ENCODE measurements at places on chromosomes 12 and 14.

DNA sequence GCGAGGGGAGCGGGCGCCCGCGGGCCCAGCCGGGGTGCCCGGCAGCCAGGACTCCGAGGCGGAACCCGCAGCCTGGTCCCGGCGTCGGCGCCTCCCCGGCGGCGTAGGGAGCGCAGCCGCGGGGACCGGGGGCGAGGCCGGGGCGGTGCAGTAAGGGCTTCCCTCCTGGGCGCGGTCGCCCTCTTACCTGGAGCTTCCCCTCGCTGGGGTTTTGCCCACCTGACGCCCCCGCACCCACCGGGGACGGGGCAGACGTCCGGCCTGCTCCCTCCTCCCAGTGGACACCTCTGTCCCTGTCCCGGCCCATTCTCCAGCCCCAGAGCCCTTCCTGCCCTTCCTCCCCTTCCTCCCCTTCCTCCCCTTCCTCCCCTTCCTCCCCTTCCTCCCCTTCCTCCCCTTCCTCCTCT, 413 bp upstream of the TUBA1C start:
- peak; percentile 32 for DNase-seq

GRCh38 chr12:617304-617915, 45.8 kb downstream of the NINJ2 start:
- DNase-seq = no peak

- DNase-seq = no peak
Observed at GRCh38 chr14:105864116-105864515, 337.7 kb downstream of the TMEM121 start.

GRCh38 chr12:4311776-4312175, 9.2 kb upstream of the TIGAR start:
- no peak for DNase-seq

DNA sequence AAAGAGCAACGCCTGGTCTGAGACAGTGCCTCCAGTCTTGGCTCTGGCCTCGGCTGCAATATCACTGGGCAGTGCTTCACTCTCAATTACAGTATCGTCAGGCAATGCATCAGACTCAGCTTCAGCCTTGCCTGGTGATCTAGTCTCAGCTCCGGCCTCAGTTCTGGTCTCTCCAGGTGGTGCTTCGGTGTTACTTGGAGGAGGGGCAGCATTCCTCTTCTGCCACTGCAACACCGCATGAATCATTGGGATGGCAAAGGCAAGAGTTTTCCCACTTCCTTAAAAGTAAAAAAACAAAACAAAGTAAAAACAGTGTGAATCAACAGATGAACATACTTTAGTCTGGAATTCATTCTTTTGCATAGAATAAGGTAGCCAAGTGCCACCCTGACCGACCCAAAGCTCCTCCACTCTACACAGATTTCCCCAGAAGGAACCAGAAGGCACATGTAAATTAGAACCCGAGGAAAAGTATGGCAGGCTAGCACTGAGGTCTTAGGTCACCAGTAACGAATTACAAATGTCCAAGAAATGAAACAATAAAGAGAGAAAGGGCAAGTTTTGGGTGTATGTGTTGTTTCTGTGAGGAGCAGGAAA, 18.6 kb downstream of the DDX24 start:
- no peak for DNase-seq

GRCh38 chr14:101875727-101876554, 88.4 kb upstream of the DYNC1H1 start:
- DNase-seq = no peak

- DNase-seq = no peak
Observed at GRCh38 chr12:113214895-113215400, 6.3 kb upstream of the TPCN1 start.

GRCh38 chr12:6925239-6925539, 2.6 kb upstream of the ATN1 start:
- DNase-seq = no peak

GRCh38 chr12:41903014-41903708, 241.5 kb downstream of the GXYLT1 start:
- DNase-seq = no peak

- DNase-seq = no peak
Observed at GRCh38 chr14:61153431-61153830, 127.7 kb downstream of the TMEM30B start.

DNA sequence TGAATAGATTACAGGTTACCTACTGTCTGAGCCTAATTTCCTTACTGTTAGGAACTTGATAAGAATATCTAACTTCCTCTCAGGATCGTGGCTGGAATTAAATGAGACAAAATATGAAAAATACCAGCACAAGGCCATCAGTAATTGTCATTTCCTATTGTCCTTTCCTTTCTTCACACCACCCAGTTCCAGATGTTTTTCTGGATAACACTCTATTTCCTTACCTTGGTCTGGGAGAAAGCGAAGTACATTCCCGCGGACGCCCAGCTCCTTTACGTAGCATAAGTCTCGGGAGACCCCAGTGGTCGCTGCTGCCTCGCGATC, 376 bp downstream of the GDF3 start:
- no peak for DNase-seq

DNA sequence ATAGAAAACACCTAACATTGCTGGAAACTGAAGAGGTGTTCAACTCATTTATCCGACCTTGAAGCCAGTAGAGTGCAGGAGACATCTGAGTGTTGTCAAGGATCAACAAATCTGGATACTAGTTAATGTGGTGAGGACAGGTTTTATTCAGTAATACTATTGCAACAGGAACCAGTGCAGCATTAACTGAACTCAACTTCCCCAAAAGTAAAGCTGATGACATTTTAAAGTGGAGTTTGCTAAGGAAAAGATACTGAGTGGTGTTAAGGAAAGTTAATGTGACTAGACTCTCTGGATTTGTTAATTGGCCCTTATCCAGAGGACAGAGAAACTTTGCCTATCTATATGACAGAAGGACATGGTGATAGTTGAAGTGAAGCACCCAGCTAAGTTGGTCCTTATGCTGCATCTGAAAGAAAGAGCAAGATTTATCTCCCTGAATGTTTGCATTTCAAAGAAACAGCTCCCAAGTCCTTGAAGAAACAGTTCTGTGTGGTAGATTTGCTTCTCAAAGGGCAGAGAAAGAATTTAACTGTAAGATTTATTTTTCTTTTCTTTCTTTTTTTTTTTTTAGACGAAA, 1.2 kb upstream of the CLEC7A start:
- DNase-seq = no peak

GRCh38 chr14:59265808-59266207, 77.3 kb downstream of the DAAM1 start:
- no peak for DNase-seq

DNA sequence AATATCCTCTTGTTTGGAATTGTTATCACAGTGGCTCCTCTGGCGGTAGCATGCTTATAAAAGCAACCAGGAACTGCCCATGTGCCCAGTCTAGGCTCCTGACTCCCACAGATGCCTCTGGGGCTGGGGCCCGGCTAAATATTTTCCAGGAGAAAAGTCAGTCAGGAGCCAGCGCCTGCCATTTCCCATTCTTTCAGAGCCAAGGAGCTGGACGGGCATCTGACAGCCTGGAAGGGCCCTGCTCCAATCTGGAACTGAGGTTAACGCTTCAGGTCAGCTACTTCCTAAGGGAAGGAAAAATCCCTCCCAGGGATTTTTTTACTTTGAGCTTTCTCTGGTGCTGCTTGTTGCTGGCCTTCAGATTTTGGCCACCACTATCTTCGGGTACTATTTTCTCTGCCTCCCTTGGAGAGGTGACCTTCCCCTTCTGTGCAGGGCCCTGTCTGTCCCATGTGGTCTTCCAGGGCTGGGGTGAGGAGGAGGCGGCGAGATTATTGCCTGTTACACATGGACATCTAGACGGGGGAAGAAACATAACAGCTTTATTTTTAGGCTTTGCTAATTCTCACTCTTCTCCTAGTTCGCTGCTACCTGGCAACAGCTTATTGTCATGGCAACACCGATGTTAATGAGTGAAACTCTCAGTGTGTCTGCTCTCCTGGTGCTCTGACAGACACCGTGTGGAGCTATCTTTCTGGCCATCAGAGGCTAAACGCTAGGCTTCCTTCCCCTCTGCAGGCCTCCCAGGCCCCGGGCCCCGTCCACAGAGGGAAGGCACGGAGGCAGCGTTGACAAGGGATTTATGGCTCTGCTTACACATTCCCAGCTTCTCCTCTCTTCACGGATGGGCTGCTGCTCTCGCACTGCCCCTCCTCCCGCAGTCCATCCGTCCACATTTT, 160.4 kb downstream of the CACNA1C start:
- DNase-seq = no peak

GRCh38 chr12:83074358-83074894, 387.7 kb downstream of the TMTC2 start:
- DNase-seq = no peak

DNA sequence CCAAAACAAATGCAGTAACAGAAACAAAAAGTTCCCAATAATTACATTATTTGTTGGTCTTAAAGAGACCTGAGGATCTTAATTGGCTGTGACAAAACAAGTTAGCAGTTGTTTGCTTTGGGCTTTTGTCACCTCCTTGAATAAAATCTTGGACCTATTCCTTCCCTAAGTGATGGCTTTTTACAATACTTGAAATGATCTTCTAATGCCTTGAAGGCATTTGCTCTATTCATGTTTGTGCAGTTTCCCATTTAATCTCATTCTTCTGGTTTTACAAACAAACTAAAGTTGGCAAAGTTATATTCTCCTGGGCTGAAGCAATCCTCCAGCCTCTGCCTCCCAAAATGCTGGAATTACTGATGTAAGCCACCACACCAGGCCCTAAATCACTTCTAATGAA, 98.8 kb downstream of the OSBPL8 start:
- DNase-seq = no peak

- DNase-seq = peak; percentile 37
Observed at GRCh38 chr14:22071006-22071405, 397.4 kb upstream of the OR4E1 start.

DNA sequence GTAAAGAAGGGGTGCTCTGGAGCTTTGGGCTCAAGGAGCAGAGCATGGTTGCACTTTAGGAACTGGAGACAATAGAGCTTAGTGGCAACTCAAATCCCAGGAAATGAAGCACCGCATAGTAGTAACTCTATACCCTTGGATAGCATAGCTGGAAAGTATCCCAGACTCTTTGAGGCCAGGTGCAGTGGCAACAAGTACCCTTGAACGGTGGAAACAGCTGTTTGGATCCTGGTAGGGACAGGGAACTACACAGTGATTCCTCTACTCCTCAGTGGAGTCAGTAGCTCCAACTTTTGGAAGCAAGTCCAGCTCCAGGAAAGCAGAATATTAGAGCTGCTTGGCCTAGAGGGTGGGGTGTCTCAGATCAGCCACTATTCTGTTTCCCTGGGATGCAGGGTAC, 129.0 kb upstream of the WSCD2 start:
- no peak for DNase-seq

DNA sequence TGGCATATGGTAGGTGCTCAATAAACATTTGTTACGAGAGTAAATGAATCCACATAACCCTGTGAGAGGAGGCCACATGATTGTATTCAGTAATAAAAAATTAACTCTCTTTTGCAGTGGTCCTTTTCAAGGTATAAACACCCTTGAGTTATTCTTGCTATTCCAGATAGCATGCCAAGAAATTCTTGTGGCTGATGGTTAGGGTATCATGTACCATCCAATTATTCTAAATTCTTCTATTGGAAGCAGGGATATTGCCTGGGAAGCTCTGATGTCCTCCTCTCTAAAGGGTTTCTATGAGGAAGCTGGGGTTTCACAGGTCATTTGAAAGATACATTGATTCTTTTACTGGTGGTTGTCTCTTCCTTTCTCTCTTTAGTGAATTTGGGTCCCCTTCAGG, 10.1 kb downstream of the AKAP6 start:
- DNase-seq = no peak

GRCh38 chr12:50200552-50201273, 33.5 kb upstream of the CERS5 start:
- DNase-seq = no peak

DNA sequence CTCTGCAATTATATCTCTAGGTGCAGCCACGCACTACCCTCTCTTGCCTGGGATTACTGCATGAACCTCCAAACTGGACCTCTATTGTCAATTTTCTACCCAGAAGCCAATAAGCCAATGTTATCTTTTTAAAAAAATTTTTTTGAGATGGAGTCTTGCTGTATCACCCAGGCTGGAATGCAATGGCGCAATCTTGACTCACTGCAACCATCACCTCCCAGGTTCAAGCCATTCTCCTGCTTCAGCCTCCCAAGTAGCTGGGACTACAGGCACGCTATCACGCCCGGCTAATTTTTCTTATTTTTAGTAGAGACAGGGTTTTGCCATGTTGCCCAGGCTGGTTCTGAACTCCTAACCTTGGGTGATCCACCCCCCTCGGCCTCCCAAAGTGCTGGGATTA, 11.2 kb upstream of the PXN start:
- no peak for DNase-seq

DNA sequence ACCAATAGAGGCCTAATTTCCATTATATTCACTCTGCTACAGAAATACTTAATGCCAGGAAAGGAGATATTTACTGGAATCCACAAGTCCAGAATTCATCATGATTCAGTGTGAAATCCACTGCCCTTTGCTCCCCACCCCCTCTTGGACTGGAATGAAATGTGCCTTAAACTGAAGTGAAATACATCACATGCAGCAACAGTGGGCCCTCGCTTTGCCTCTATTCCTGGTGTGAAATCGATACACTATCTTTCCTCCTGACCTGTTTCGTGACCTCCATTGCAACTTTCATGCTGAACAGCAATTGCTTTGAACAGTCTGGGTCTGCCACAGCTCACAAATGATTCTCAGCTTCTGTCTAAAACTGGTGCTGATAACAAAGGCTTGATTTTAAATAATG, 100.6 kb downstream of the NPAS3 start:
- no peak for DNase-seq

- DNase-seq = no peak
Observed at GRCh38 chr12:15179672-15180071, 41.5 kb downstream of the RERG start.

GRCh38 chr14:59465316-59466135, at the start of gene GPR135:
GPR135 (minus strand) TSS chr14:59465380; CDS start chr14:59465226, 154 bp downstream.
- peak; percentile 19 for DNase-seq

GRCh38 chr12:8156845-8157244, at the start of gene ZNF705A:
ZNF705A (plus strand) TSS chr12:8157015; CDS start chr12:8172626, 15,611 bp downstream.
- DNase-seq = no peak

DNA sequence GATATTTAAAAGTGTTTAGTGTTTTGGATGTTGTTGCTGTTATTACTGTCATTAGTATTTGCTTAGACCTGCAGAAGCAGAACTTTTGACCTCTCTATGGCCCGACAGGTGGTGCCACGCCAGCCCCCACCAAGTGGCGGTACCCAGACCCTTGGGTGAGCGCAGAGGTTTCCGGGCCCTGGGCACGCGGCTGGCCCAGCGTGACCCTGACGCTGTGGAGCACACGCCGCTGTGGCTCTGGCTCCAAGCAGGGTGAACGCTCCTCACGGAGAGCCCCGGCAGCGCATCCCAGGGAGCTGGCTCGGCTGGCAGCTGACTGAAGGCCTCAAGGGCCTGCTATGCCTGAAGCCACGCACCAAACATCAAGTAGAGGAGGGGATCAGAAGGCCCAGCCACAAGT, 22.6 kb downstream of the SLC25A47 start:
- no peak for DNase-seq

DNA sequence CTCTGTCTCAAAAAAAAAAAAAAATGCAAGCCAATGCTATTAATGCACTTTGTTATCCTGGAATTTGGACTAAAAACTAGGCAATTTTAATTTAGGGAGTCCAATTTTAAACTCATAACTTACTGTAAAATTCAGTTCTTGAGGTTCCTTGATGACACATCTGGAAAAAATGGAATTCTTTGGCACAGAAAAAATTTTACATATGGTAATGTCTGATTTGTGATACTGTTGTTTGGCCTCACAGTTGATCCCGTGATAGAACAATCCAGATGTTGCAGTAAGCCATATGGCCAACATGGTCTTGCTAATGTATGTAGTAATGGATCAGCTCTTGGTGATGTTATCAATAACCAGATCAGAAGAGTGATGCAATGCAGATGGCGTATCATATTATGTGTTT, 1089.8 kb downstream of the FLRT2 start:
- DNase-seq = no peak

- no peak for DNase-seq
Observed at GRCh38 chr14:20327005-20327869, 5.8 kb downstream of the CCNB1IP1 start.
